ELR (cell line): ENCODE measurements at places on chromosomes 16 and 17.

DNA sequence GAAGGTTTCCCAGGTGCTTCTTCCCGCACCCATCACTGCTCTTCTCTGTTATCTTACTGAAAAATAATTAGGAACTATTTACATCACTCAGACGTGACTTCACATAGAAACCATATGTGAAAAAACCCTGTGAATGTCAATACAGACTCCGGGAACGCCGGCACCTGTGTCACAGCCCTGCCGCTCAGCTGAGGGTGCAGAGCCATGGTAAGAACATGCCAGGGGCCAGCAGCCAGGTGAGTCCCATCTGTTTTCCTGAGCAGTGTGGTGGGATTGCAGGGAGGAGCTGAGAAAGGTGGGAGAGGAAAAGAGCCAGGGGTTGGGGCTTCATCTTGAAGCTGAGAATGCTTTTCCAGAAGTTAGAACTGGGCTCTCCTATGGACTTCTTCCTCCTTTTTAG, 13.7 kb downstream of the FOXF1 start:
- DNase-seq, result no peak

- no peak for DNase-seq
Observed at GRCh38 chr17:72409405-72410002, 288.7 kb downstream of the SOX9 start.

DNA sequence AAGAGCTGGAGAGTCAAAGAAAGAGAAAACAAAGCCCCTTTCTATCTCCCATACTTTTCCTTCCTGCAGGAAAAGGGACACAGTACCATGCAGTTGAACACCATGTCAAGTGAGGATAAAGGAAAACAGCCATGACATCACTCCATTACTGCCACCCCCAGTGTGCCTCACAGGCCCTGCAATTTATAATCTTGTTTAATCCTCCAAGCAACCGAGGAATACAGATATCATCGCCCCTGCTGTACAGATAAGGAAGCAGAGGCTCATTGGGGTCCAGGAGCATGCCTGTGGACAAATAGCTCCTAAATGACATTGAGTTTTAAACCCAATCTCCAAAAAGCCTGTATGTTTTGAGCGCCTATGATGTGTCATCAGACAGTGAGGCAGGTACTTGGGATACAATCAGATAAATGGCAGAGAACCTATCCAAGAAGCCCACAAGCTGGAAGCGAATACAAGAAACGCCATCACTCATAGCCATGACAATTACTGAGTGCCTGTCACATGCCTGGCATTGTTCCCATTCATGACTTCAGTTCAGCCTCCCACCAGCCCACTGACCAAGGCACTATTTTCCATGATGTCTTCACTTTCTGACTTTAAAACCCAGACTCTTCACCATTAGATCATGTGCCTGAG, 45.5 kb downstream of the CPPED1 start:
- no peak for DNase-seq

GRCh38 chr17:8746501-8747236, 2.0 kb upstream of the CCDC42 start:
- peak; percentile 40 for DNase-seq

DNA sequence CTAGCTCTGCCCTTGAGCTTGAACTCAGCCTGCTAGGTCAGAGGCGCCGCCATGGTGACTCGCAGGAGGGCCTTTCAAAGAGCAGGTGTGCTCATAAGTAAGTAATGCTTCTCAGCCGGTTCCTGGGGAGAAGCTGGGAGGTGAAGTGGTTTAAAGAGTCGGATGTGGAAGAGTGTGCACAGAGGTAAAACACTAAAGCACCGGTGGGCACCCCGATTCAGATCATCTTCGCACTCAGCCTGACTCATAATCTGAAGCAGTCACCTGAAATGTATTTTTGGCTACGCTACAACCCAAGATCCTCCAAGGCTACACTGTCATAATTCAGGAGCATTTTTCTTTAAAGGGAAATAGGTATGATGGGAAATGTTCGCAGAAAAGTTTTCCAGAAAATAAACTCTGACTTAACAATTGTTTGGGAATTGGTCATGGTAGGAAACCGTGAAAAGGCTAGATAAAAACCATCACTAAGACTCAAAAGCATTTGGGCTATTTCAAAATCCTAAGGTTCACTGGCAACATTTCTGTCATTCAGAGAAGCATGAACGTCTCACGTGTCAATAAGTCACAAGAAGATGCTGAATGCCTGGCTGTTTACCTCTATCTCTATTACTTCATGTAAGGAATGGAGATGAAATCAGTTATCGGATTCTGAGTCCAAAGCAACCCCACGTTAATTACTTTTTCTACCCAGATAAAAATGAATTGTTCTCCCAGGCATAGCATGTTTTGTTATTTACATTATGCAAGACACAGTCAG, 17.8 kb downstream of the CDH8 start:
- DNase-seq, result no peak

DNA sequence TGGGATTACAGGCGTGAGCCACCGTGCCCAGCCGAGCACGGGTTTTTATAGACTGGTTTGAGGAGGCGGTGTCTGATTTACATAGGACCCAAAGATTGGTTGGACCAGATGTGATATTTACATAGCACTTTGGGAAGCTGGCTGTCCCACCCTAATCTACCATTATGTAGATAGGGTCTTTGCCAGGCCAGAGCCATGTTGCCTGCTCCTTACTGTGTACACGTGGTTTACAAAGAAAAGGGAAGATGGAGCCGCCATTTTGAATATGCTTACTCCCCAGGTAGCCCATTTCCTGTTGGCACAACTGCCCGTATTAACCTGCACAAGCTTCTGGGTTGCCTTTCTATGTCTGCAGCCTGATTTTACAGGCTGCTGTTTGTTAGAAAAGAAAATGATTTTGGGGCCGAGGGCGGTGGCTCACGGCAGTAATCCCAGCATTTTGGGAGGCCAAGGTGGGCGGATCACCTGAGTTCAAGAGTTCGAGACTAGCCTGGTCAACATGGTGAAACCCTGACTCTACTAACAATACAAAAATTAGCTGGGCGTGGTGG, 89.9 kb upstream of the EEF2KMT start:
- no peak for DNase-seq
